ENCODE measurements at places on chromosomes 6 and 20.

- no peak for DNase-seq
Observed at GRCh38 chr6:22019857-22020256, 277.0 kb downstream of the PRL start.

GRCh38 chr6:21598674-21599023 lies 5.1 kb downstream of the SOX4 start:
- no peak for DNase-seq

DNA sequence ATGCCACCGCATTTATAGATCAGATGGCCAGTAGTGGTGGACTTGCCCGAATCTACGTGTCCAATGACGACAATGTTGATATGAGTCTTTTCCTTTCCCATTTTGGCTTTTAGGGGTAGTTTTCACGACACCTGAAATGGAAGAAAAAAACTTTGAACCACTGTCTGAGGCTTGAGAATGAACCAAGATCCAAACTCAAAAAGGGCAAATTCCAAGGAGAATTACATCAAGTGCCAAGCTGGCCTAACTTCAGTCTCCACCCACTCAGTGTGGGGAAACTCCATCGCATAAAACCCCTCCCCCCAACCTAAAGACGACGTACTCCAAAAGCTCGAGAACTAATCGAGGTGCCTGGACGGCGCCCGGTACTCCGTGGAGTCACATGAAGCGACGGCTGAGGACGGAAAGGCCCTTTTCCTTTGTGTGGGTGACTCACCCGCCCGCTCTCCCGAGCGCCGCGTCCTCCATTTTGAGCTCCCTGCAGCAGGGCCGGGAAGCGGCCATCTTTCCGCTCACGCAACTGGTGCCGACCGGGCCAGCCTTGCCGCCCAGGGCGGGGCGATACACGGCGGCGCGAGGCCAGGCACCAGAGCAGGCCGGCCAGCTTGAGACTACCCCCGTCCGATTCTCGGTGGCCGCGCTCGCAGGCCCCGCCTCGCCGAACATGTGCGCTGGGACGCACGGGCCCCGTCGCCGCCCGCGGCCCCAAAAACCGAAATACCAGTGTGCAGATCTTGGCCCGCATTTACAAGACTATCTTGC lies 725 bp downstream of the EEF1A1 start:
- peak; percentile 79 for DNase-seq

- no peak for DNase-seq
Observed at GRCh38 chr6:34657037-34657306, 39.6 kb downstream of the ILRUN start.

DNA sequence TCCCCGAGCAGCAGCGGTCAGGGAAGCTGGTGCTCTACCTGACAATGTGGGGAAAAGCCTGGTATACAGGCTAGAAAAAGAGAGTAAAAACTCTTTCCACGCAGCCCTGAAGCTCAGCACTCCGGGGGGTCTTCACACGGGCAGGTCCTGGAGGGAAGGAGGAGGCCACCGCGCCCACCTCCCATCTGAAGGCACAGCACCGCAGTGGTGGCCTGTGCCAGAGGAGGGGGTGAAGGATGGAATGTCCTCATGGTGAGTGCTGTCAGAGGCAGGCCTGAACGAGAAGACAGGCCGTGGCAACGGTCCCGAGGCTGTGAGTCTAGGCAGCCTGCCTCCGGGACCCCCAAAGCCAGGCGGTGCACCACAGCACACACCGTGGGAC lies 5.8 kb downstream of the SLC2A4RG start:
- DNase-seq = no peak

DNA sequence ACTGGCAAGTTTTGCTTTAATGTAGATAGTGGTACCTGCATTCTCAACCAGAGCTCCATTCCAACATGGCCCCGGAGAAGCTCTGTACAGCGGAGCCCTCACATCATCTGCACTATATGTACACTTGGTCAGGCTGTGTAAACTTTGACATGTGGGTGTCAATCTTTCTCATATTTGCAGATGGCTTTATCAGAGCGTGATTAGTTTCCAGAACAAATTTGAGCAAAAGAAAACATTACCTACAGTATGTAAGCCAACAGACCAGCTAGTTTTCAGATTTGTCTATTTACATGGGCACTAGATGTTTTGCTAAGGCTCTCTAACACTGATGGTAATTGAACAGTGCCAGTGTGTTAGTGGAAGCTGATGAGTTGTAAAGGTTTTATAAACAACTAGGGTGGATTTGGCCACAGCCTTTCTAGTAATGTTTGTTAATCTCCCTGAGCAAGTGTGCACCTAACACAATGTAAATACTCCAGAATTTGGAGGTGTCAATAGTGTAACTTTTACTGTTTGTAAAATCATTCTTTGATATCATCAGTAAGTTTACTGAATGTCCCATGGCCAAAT lies 131.8 kb downstream of the FOXA2 start:
- no peak for DNase-seq

DNA sequence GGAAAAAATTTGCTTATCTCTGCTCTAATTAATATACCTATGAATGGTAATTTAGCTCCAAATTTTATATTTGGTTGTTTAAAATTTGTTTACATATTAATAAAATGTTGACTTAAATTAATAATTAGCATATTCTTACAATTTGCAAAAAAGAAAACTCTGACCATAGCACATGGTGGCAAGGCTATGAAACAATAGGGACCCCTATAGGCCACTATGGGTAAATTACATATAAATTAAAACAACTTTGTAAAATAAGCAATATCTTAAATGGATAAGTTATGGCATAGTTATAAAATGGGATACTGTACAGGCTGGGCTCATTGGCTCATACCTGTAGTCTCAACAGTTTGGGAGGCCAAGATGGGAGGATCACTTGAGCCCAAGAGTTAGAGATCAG lies 76.0 kb downstream of the MKKS start:
- no peak for DNase-seq

DNA sequence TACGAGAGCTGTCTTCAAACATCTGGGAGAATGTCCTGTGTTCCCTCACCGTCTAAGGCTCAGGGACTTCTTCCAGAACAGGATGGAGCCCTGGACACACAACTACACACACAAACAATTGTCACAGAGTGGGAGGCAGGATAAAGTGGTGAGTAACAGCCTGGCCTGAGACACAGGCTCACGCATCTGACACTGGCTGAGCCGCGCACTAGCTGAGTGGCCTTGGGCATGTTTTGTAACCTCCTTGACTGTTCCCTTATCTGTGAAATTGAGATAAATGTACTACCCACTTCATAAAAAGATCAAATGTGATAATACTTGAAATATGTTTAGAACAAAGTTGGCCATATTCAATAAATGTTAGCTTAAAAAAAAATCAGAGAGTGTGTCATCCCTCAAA lies 132.4 kb upstream of the ARMC2 start:
- DNase-seq = no peak

DNA sequence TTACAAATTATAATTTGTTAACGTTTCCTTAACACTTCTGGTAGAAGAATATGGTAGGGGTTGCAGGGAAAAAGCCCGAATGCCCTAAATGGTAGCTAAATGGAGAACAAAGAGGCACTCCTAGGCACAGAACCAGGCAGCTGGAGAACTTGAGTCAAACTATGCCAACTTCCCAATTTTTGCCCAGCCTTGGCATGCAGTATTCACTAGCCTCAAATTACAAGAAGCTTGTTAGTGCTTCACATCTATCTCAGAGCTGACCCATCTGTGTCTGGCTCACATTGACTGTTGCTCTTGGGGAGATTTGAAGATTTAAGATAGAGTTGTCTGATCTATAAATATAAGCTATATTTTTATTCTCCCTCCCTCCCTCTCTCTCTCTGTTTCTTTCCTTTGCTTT lies 19.4 kb upstream of the LRFN2 start:
- no peak for DNase-seq

GRCh38 chr20:8372824-8373380 lies 240.8 kb downstream of the PLCB1 start:
- DNase-seq = no peak

- DNase-seq = peak; percentile 87
Observed at GRCh38 chr20:35303735-35304491, 11.7 kb upstream of the FAM83C start.

DNA sequence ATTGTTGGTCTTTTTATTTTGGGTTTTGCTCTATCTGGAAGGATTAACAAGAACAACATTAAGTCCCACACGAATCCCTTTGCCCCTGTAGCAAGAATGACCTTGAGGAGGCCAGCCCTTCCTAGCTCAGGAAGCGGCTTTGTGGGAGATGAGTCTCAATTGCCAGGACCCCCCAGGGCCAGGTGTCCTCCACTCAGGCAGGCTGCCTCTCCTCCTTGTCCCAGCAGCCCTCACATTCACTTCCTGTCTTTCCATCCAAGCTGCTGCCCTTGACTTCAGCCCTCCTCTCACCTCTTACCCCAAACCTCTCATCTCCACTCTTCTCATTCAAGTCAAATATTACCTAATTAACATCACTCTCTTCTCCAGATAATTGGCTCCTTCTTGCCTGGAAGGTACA lies 22.6 kb upstream of the SYNDIG1 start:
- no peak for DNase-seq

DNA sequence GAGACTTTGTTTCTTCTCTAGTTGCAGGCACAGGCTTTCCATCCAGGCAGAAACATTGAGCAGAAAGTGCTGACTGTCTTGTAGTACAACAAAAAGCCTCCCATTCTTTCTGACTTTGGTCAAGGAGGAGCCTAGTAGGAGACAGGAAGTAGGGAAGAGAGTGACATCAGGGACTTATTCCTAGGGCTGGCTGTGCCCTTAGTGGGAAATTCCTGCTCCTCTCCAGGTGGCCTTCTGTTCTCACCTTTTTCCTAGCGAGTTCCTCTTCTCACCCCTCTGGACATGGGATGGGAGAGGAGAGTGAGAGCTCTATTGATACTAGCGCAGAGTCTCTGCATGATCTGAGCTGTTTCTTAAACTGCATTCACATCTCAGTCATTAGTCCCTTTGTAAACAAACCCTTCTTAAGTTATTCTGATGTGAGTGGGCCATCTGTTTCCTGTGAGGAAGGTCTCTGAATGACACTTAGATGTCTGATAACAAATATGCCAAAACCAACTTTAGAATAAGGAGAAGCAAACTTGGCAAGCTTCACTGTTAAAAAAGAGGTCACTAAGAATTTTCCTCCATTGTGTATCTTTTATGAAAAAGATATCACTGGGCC lies 455.0 kb downstream of the GJA1 start:
- no peak for DNase-seq

DNA sequence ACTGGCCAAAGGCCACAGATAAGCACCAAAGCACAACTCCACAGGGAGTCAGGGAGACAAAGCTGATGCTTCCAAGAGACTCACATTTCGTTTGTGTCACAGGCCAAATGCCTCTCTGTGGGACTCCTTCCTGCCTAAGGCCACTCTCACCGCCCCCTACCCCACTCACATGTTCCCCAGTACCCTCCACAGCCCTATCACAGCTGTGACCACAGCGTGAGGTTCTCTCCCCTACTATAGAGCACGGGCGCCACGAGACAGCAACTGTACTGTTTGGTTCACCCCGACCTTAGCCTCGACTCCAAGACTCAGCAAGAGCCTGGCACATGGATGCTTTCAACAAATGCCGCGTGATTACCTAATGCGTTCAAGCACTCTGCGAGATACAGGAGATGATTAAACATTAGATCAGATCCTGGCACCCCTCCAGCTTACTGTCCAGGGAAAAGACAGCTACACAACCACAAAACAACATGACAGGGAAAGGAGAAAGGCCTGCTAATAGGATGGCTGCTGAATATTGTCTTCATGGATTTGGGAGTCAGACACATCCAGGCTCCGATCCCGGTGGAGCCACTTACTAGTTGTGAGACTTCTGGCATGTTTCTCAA lies 105.5 kb downstream of the AGPAT4 start:
- DNase-seq = no peak

GRCh38 chr6:127219869-127220268 lies 46.8 kb upstream of the RNF146 start:
- DNase-seq = no peak

GRCh38 chr20:32559753-32560380 lies 25.3 kb downstream of the NOL4L start:
- DNase-seq = no peak

- no peak for DNase-seq
Observed at GRCh38 chr20:10561302-10561701, 112.5 kb downstream of the JAG1 start.

DNA sequence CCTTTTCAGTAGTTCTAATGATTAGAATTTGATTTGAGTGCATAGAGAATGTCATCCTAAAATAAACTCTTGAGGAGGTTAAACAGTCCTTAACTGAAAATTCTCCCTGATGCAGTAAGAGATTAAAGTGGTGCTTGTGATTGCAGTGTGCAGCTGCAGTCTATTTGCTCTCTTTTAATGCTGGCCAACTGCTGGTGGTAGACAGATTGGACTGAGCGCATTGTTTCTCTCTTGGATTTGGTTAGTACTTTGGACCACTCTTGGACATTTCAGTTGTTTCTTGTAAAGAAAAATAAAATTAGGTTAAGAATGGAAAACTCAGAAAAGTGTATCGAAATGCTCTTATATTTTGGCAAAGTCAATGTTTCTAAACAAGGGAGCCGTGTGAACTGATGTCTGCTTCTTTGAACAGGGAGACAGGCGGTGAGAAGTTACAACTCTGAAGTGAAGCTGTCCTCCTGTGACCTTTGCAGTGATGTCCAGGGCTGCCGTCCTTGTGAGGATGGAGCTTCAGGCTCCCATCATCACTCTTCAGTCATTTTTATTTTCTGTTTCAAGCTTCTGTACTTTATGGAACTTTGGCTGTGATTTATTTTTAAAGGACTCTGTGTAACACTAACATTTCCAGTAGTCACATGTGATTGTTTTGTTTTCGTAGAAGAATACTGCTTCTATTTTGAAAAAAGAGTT lies 127.2 kb downstream of the CD109 start:
- no peak for DNase-seq

GRCh38 chr20:7967199-7967844 lies 27.1 kb upstream of the HAO1 start:
- no peak for DNase-seq

DNA sequence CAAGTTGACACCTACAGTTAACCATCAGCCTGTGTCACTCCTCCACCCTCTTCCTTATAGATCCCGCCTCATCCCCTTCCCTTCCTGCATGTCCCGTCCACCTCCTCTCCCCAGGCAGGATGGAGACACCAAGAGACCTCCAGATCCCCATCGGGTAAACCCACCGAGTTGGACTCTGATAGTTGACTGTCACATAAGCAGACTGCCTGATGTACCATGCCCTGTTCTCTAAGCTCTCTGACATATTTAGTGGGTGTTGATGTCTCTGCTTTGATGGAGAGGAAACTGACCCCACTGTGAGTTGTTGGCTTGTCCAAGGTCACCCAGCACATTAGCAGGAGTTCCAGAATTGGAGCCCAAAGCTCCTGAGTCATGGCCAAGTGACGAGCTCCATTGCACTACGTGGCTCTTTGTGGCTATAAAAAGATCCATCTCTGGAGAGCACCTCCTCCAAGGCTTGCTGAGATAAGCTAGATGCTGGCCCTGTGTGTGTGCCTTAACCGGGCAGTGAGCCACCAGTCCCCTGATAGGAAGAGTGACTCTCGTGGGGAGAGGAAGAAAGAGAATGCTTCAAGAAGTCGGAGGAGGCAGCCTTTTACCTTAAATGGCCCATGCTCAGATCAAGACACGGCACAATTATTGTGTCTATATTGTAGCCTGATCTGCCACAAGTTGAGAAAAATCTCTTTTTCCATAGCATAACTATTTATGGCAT lies 236.0 kb upstream of the ECI2 start:
- DNase-seq = no peak

- no peak for DNase-seq
Observed at GRCh38 chr6:16450821-16451220, 212.4 kb downstream of the GMPR start.

All from activated CD4-positive, alpha-beta T cell treated with anti-CD3 and anti-CD28 coated beads, Interleukin-2, amount 50 U/mL, for 48 hours (primary cell).